Inflammatory macrophage (primary cell): ENCODE measurements at places on chromosomes 7 and 10.
A peak's percentile ranks its signal among the peaks of the same experiment; 100 is the strongest.

- no peak for DNase-seq
Measured at GRCh38 chr7:96179837-96180236, 142.1 kb downstream of the SLC25A13 start.

DNA sequence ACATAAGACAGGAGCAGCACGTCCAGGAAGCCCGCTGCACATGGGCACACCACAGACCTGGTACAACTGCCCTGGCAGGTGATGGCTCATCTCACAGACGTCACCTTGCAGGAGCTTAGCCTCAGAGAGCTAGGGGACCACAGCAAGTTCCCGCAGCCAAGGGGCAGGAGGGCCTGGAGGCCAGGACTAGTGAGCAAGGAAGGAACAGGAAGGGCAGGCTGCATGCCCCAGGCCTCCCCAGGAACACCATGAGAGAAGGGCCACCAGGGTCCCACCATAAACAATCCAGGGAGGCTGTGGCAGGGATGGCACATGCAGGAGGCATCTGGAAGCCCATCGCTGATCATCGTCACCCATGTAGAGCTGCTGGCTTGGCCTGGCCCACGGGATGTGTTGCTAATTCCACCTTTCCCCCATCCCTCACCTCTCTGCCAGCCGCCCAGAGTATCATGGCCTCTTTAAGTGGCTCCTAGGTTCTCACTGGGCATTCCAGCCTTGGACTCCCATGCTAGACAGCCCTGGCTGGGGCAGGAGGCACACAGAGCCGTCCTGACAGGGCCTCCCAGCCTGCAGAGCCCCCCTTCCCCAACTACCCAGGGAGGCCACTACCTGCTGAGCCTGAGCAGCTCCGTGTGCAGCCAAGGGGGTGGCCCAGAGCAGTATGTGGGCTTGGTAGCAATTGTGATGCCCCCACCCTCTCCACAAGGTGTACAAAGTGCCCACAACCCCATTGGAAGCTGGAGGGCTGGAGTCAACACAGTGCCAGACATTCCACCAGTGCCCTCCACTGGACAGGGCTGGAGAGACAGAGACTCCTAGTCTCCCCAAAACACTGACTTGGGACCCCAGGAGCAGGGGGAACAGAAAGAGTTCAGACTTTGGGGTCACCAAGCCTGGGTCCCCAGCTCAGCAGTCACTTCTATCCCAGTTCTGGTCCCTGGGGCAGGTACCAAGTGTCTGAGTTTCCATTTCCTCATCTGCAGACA lies 35.5 kb downstream of the GRID1 start:
- no peak for DNase-seq

DNA sequence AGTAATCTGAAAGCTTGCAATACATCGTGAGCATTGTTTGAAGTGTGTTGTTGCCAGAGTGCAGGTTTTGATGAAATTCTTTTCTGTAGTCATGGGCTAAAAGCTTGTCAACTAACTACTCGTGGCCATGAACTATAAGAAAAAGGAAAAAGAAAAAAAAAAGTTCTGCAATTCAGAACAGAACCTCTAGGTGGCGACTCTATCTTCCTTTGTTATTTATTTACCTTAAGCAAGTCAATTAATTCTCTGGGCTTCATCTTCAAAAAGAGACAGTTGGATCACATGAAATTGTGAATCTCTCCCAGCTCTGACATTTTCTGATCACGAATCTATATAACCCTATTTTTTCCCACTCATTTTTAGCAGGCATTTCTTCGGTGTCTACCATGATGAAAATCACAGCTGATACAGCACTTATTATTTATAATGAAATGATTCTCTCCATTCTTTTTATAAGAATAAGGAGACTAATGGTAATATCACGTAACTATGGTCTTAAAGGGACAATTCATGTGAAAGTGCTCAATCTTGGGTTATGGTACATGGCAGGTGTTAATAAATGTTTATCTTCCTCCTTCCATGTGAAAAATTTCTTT lies 18.8 kb downstream of the TMEM196 start:
- DNase-seq: peak; percentile 38

- DNase-seq: no peak
Measured at GRCh38 chr10:23343591-23344240, 881 bp downstream of the C10orf67 start.

DNA sequence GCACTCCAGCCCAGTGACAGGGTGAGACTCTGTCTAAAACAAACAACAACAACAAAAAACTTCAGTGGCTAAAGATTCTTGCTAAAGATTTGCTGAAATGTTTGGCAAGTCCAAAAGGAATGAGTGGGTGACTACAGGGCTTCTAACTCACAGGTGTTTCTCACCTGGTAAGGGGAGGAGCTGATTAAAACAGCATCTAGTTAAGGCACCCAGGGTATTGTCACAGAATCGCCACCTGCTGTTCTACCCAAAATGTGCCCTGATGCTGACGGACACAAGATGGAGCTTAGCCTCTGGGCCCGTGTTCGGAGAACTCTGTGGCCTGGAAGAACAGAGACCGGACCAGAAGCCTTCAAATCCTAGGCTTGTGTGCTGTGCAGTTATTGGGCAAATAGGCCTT lies 336.0 kb upstream of the GALNT17 start:
- DNase-seq: no peak

DNA sequence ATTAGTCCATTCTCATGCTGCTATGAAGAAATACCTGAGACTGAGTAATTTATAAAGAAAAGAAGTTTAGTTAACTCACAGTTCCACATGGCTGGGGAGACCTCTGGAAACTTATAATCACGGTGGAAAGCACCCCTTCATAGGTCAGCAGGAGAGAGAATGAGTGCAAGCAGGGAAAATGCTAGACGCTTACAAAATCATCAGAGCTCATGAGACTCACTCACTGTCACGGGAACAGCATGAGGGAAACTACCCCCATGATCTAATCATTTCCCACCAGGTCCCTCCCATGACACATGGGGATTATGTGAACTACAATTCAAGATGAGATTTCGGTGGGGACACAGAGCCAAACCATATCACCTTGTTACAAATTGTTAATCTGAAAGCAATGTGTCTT lies 15.8 kb downstream of the TAS2R39 start:
- peak; percentile 33 for DNase-seq

GRCh38 chr10:1475771-1476454 lies 261.4 kb downstream of the ADARB2 start:
- no peak for DNase-seq

GRCh38 chr7:50352282-50352681 lies 47.8 kb downstream of the IKZF1 start:
- DNase-seq: peak; percentile 50

- no peak for DNase-seq
Measured at GRCh38 chr10:49474901-49475300, 64.0 kb downstream of the ERCC6 start.

DNA sequence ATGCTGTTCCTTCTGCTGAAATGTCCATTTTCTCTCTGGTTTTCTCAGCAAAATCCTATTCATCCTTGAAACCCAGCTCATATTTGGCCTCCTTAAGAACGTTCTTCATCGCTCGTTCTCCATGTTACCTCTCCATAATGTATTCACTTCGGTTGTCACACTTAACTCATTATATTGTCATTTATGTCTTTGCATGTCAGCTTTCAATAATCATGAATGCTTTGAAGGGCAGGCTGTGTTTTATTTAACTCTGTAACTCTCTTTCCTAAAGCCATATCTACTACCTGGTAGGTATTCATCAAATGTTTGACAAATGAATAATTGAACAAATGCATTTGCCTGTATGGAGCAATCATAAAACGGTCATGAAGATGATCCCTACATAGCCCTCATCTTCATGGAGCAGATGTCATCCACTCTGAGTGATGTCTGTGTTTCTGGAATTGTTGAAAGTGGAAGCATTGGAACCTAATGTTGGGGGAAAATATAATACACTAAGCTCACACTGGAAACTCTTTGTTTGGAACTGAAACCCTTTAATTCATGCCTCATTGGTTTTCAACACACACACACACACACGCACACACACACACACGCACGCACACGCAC lies 303.4 kb downstream of the PLXNA4 start:
- DNase-seq: no peak

DNA sequence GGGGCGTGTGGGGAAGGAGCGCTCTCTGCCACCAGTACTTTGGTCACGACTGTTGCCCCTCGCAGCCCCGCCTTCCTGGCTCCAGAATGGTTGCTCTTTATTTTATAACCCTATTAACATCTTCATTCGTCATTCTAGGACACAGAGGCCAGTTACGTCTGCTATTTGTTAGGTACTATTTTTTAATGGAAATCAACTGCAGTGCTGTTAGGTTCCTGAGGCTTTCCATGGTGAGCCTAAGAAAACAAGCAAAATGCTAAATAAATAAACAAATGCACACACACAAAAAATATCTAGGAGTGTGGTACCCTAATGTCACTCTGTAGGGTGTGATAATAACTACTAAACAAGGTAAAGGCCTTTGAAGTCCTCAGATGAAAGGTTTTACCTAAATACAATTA lies 71.1 kb downstream of the SLC37A3 start:
- no peak for DNase-seq

DNA sequence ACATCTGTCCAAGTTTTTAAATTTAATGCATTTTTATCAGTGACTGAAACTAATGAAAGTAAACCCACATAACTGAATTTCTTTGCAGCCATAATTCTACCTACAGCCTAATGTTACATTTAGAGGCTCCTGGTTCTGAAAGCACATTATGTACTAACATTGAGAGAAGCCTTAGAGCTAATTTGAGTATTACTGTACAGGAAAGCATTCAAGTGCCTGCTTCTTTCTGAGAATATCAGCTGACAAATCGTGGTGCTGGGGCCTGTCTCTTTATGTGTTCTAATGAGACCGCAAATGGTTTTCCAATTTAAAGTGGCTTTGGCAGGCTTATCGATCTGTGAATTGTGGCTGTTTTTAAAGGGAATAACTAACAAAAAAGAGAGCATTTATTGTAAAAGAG lies 32.3 kb upstream of the DGKB start:
- DNase-seq: no peak

DNA sequence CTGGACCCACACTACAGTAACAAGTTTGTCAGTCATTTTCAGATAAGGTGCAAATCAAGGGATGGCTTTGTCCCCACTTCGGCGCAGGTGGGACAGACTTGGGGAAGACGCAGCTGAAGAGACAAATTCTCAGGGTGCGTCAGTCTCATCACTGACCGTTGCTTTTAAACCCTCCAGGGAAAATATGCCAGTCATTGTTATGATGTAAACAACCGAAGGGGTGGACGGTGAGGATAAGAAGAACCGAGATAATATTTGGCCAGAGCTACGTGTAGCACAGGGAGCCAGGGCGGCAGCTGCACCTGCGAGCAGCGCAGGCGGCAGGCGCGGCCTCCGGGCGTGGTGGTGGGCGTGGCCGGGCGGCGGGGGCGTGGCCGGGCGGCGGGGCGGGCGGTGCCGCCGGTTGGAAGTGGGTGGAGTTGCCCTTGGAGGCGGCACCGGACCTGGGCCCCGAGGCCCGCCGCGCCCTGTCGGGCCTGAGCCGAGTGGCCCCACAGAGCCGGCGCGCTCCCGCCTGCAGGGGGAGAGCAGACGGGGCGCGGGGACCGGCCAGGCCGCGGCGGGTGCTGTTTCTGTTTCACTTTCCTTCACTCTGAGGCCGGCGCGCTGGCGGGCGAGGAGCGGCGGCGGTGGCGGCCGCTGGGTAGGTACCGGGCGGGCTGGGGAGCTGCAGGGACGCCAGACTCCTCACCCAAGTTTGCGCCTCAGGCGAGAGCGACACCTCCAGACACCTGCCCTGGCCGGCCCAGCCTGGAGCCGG lies at the start of gene PCGF5:
PCGF5 (plus strand) TSS at position 470 of the 760 bp plus-strand sequence. CDS start 2,209 bp downstream, outside the sequence.
- DNase-seq: peak; percentile 93

DNA sequence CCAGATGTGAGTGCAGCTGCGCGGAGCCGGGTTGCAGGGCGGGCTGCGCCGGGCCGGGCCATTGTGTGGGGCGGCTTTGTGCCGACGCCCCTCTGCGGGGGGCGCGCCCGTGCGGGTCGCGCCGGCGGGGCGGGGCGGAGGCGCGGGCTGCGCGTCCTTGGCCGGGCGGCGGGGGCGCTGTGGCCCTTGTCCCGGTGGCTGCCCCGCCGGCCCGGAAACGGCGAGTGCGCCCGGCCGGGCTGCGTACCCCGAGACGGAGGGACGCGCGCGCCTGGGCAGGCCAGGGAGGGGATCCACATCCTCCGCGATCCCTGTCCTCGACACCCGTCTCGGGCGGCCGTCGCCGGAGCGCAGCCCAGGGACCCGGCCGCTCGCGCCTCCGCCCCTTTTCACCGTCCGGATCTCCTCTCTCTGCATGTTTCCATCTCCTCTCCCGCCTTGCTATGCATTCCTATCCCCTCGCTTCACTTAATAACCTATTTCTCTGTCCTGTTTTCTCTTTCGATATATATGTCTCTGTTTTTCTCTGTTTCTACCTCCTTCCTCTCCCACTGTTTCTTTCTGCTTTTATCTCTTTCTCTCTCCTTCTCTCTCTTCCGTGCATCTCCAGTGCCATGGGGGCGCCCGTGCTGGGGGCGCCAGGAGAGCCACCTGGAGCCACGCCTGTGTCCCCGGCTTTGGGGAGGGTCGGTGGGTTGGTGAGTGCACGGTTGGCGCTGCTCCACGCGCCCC lies 765 bp downstream of the PFKFB3 start:
- DNase-seq: peak; percentile 58

- DNase-seq: no peak
Measured at GRCh38 chr7:106064316-106064715, 47.8 kb downstream of the SYPL1 start.

DNA sequence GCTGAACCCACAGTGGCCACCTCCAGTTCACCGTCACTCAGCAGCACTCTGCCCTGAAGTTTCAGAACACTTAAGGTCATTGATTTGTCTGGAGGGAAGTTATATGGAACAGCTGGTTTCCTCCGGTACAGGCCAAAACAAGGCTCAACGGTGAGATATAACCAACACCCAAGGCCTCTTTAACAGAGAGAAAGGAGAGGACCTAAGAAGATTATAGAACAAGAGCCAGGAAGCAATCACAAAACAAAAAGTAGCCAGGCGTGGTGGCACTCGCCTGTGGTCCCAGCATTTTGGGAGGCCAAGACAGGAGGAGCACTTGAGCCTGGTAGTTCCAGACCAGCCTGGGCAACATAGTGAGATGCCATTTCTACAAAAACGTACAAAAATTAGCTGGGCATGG lies 290.7 kb downstream of the SKIDA1 start:
- no peak for DNase-seq

DNA sequence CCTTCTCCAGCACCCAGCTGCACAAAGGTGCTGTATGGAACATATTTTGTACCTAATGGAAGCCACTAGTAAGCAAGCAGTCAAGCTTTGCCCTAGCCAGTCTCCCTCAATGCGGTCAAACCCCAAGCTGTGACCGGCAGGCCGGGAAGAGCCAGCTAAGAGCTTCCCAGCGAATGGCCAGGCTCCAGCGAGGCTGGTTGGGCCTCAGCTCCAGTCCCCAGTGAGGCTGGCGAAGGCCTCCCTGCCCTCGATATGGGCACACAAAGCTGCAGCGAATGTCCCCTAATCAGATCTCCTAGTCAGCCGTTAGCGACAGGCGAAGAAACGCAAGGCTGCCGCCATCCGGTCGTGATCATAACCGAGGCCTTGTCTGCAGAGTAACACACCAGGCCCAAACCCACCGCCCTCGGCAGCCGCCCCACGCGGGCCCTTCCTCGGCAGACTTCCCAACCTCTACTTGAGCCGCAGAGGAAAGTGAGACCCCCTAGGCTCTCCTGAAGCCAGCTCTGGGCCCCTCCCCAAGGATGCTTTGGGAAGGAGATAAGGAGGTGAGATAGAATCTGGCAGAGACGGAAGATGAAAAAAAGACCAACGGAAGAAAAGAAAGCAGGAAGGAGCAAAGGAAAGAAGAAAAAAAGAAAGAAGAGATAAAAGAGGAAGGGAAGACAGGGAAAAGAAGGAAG lies 3.1 kb upstream of the HOXA9 start:
- peak; percentile 39 for DNase-seq
